ENCODE measurements at places on chromosomes 1 and 21.

- no peak for DNase-seq
Measured at GRCh38 chr1:150093805-150094204, 26.2 kb downstream of the VPS45 start.

DNA sequence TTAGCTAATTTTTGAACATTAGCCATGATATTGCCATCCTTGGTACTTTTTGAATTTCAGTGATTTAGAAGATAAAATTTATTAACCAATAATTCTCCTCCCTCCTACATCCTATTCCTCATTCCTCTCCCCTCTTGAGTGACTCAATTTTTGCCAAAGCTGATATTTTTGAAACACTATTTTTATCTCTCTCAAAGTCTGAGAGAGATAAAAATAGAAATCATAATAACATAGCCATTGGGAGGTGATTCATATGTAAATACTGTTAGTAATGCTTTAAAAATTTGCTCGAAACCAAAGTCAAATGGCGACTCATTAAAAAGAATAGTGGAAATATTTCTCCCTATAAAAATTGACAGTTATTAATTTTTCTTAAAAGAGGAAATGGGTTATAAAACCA, 97.4 kb downstream of the PATJ start:
- no peak for DNase-seq

- DNase-seq: no peak
Measured at GRCh38 chr21:42779431-42779861, 99.9 kb downstream of the WDR4 start.

GRCh38 chr1:156391701-156392100, 22.7 kb downstream of the RHBG start:
- no peak for DNase-seq

Measured in SHP77 treated with DMSO at 0.1 percent for 48 hours (cell line).